Skin of body (tissue), 3 donors: ENCODE measurements at places on chromosomes 2 and 18. TPM values are rescaled to one million over a fixed set of nuclear protein-coding genes. Genes with fewer than 3 reads are reported as not detected.

CCL20 gene
- total RNA-seq, result 33.2 TPM

DNA sequence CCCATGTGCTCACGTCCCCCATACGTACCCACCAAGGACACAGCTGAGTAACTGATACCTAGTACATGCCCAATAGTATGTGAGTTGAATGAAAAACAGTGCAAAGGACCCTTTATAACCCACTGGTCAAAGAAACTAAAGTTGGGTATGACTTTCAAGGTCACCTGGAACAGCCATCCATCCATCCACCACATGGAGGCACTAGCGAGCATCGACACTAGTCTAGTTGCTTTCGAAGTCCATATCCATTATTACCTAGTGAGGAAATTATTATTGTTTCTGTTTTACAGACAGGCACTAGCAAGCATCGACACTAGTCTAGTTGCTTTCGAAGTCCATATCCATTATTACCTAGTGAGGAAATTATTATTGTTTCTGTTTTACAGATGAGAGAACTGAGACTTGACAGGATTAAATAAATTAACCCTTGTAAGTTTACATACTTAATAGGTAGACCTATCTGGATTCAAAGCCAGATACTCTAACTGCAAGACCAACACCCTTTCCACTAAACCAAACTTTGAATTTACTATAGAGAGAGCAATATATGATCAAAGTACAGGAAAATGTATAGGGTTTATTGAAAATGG lies 233.7 kb downstream of the METTL4 start:
- no peak for DNase-seq

DNA sequence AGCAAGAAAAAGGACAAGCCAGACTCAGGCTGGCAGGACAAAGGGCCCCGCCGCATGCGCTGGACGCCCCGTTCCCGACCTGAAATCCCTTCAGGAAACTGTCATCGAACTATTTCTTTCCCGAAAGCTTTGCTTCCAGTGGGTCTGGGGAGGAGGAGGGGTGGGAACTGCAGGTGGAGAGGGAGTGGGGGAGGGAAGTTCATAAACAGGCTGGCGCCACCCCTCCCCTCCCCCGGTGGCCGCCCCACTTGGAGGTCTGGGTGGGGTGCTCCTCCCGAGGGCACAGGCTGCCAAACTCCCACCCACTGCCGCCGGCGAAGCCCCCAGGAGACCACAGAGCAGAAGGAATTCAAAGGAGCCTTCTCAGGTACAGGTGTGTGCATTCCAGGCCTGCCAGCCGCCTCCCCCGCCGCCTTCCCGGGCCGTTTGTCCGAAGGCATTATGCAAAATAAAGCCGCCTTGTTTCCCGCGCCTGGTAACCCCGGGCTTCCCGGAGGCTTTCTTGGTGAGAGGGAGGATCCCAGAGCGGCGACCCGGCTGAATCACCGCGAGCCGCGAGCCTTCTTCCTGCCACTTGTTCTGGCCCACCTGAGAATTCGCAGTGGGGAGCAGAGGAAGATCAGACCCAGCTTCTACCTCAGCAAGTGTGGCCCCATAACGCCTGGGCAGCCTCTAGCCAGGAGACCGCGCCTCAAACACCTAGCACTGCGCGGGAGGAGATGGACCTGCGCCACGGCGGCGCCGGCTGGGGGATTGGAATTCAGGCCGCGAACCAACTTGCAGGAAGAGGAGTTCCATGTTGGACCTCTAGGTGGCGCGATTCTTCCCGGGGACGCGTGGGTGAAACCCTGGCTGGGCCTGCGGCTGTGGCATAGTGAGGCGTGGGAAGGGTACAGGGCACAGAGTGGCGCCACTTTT lies 101.9 kb downstream of the FOXI3 start:
- no peak for DNase-seq

DNA sequence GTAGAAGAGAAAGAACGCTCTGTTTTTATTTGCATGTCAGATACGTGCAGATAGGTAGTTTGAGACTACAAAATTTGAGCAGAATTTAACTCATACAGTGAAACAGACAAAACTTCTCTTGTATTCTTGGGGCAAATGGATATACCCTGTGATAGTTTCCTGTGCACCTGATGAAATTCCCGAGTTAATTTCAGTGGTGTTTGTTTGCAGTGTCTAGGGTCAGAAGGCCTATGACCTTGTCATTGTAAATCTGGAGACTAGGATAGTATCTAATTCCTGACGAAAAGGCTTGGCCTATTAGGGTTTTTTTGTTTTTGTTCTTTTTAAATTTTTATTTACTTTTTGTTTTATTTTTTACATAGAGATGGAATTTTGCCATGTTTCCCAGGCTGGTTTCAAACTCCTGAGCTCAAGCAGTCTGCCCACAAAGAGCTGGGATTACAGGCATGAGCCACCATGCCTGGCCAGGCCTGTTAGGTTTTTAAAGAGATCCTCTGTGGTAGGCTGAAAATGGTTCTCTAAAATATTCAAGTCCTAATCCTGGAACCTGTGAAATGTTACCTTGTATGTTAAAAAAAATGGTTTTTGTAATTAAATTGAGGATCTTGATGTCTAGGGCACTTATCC lies 17.6 kb downstream of the LCLAT1 start:
- DNase-seq, result no peak

DNAH6 gene
- total RNA-seq, result 0.30 TPM
